Right hindlimb (tissue), 1 donor: ENCODE measurements at places on chromosomes 4 and X.
A peak's percentile ranks its signal among the peaks of the same experiment; 100 is the strongest.

DNA sequence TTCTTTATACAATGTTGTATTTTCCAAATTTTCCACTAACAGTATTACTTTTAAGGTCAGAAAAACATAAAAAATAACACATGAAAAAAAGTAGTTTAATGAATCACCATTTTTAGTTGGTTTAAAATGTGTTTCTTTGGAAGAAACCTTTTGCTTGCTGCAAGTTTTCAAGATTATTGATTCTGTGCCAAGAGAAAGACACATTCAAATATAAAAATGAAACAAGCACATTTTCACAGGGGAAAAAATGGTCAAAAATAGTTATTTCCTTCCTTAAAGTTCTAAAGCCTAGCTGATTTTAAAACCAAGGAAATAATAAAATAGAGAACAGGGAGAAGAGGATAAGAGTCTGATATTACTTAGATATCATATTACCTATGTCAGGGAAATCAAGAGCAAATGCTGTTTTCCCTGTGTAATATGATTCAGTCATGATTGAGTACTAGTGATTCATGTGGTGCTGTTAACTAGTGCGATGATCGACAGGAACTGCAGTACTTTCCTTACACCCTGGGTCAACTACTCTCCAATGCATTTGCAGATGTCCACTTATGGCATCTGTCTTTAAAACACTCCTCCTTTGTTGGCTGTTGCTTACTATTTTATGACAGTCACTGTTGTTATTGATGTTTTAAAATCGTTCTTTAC, 103.8 kb downstream of the CAMK2D start:
- DNase-seq, result no peak

GRCh38 chr4:7217474-7218321, 25.4 kb downstream of the SORCS2 start:
- DNase-seq, result no peak

GRCh38 chrX:136662104-136662503, 14.1 kb downstream of the CD40LG start:
- DNase-seq, result no peak

- DNase-seq, result peak; percentile 74
Observed at GRCh38 chr4:182880387-182881356, 36.5 kb downstream of the DCTD start.

DNA sequence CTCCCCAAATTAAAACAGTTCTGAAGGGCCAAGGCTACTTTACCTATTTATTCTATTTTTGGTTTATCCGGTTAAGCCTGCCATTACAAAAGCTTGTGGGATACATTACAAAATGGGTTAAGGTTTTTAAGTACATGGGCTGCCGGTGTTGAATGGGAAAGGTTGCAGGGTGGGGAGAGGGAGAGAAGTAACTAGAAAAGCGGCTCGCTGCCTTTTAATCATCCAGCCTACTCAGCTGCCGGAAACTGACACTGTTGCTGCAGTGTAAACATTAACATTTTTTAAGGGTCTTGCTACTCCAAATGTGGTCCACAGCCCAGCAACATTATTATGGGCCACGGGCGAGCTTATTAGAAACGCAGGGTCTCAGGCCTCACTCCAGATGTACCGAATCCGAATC, 1.5 kb upstream of the IL1RAPL1 start:
- DNase-seq, result no peak

DNA sequence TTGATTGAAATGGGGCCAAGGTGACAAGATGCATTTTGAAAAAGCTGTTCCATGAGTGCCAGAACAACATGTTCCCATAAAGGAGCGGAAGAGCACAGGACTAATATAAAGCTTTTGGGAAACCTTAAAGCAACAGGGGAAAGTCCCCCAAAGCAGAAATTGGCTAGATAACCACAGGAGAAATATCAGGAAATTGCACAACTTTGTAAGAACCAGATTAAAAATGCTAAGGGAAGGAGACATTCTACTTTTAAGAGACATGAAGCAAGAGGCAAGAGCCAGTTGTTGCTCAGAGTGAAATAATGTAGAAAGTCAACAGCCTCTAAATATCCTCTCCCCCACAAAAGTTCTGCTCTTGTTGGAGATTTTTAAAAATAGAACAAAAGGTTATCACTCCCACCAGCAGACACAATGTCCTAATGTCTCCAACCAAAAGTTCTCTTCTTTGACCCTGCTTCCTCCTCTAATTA, 85.2 kb upstream of the LNX1 start:
- no peak for DNase-seq

DNA sequence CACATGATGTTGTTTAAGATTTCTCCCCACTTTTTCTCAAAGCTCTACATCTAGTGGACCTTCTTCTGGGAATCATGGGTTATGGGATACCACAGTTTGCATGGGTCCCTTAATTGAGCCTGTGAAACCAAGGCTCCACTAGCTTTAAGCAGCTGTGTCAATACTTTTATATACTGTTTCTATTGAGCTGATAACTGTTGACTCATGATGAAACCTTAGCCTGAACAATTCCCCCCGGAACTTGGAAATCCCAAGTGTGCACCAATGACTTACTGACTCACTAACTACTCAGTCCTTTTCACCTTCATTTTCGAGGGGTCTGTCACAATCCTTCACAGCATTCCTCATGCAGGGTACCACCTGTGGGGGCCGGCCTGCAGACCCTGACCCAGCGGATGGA, 12.7 kb upstream of the SPIN4 start:
- no peak for DNase-seq

GRCh38 chr4:110184140-110184790, 14.2 kb downstream of the ELOVL6 start:
- no peak for DNase-seq

- DNase-seq, result no peak
Observed at GRCh38 chr4:90904021-90904420, 776.8 kb downstream of the CCSER1 start.

DNA sequence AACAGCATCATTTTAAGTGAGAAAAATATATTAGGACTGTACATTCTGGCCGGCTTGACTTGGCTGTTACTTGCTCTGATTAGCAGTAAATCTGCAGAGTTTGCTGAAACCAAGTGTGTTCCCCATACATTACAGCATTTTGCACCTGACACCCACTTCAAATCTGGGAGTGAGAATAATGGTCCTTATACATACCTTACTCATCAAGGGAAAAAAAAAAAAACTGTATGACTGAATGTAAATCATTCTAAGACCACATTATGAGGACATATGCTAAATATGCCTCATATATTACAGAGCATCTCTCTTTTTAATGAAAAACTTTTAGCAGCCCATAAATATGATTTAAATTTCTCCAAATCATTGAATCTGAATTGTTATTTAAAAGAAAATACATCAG, 406.7 kb downstream of the SPOCK3 start:
- DNase-seq, result no peak
